Stimulated activated CD8-positive, alpha-beta memory T cell treated with anti-CD3 and anti-CD28 coated beads, Interleukin-4, amount 100 ng/mL, for 1 hour (primary cell): ENCODE measurements at places on chromosomes 5 and 9.

DNA sequence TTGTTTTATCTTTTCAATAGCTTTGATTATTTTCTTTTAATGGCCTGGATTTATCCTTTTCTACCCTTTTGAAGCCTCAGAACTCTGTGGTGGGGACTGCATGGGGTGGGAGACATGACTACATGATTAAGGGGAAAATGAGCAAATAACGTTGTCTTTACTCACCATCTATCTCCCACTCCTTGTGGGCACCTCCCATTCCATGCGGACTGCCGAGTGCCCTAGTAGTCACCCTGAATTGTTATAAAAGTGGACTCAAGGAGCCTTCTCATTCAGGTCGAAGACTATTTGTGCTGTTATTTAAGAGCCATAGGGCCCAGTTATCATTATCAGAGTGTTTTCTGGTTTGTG is 281.8 kb downstream of the MLLT3 start:
- DNase-seq, result no peak

- DNase-seq, result no peak
These were observed 91.5 kb downstream of the GHR start for GRCh38 chr5:42514754-42515153.

GRCh38 chr9:93654351-93654961 is 78.1 kb downstream of the PHF2 start:
- no peak for DNase-seq

DNA sequence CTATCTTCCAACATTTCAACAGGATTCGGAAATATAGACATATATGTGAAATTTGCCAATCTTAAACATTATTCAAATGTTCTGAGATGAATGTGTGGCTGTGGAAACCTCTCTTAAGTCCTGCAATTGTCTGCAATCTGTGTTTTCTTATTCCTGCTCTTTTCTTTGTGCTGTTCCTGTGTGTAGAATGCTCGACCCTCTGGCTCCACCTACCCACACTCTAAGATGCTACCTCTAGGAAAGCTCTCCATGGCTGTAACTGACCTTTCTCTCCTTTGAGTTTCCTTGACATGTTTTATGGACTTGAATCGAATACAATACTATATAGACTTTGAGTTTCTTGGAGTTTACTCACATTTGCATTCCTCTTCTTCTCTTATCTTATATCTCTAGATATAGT is 120.6 kb upstream of the ASTN2 start:
- DNase-seq, result no peak

GRCh38 chr9:8489835-8490234 is 690.3 kb upstream of the DMAC1 start:
- no peak for DNase-seq

DNA sequence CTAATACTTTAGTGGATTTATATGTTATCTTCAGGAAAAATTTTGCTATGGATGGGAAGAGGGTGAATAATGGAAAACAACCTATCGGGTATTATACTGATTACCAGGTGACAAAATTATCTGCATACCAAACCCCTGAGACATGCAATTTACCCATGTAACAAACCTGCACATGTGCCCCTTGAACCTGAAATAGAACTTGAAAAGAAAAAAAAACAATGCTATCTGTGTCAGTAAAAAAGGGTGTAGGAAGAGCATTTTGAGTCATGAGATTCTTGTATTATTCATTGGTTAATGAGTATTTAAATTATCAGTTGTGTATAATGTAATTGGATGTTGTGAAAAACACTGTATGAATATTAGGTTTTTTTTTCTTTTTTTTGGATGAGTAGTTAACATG is 75.4 kb downstream of the PRR16 start:
- DNase-seq, result no peak

- DNase-seq, result no peak
These were observed 20.2 kb downstream of the SIL1 start for GRCh38 chr5:139177809-139178588.

DNA sequence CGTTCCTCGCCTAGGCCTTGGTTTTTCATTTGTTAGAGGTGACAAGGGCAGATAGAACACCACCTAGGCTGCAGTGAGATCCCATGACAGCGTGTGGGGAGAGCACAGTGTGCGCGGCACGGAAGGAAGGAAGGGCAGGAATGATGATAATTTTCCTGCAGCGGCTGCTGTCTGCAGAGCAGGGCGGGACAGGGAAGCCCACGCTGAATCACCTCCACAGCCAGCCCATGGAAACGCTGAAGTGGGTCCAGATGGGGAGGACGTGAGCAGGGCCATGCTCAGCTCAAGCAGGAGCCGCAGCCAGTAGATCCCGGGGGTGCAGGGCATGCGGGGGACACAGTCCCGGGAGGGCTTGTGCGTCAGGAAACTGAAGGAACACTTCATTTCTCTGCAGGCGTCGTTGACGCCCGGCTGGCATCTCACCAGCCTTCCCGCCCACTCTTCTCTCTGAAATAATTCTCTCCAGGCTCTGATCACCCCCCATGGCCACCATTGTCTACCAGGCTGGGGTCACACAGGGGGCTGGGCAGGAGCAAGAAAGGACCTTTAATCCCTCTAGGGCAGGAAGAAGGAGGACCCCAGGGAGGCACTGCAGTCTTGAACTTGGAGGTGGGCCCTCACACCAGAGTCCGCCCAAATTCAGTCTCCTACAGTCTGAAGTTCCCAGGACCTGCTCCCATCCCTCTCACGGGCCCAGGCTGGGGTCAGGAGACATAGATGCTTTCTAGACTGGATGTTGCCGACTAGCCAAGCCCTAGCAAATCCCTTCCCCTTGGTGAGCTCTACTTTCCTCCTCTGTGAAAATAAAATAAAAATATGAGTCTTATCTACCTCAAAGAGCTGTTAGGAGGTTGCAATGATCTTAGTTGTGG is 20.9 kb upstream of the SYNPO start:
- DNase-seq, result no peak

GRCh38 chr9:14336244-14336643 is 22.3 kb upstream of the NFIB start:
- no peak for DNase-seq

DNA sequence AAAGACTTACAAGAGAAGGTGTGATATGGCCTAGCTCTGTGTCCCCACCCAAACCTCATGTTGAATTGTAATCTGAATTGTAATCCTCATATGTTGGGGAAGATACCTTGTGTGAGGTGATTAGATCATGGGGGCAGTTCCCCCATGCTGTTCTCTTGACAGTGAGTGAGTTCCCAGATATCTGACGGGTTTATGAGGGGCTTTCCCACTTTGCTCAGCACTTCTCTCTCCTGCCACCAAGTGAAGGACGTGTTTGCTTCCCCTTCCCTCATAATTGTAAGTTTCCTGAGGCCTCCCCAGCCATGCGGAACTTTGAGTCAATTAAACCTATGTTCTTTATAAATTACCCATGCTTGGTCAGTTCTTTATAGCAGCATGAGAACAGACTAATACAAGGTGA is 49.0 kb downstream of the CDO1 start:
- no peak for DNase-seq

- no peak for DNase-seq
These were observed 1052.8 kb upstream of the DMAC1 start for GRCh38 chr9:8852301-8852864.

GRCh38 chr9:93546356-93546755 is 30.0 kb upstream of the PHF2 start:
- no peak for DNase-seq

DNA sequence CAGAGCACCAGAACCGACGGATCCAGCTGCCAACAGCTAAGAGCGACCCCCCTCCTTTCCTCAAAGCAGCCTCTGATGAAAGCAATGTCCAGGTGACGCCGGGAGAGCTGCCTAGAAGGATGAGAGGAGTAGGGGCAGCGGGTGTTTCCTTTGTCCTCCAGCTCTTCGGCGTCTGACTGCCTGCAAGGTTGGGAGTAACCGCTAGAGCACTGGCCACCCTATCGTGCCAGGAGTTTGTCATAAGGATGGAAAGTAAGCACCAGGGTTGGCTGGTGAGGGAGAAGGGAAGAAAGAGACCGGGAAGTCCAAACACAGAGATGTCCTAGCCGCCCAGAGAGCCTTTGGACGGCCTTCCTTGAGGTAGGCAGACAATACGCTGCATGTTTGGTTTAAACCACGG is 10.8 kb downstream of the MRPL36 start:
- DNase-seq, result no peak

- no peak for DNase-seq
These were observed 189.1 kb upstream of the ANKRD55 start for GRCh38 chr5:56422076-56422762.

GRCh38 chr5:176894298-176894697 is 4.8 kb downstream of the HK3 start:
- no peak for DNase-seq

GRCh38 chr5:96968074-96968473 is 32.2 kb downstream of the LNPEP start:
- no peak for DNase-seq

- no peak for DNase-seq
These were observed 357.5 kb downstream of the CAAP1 start for GRCh38 chr9:26535151-26535550.

DNA sequence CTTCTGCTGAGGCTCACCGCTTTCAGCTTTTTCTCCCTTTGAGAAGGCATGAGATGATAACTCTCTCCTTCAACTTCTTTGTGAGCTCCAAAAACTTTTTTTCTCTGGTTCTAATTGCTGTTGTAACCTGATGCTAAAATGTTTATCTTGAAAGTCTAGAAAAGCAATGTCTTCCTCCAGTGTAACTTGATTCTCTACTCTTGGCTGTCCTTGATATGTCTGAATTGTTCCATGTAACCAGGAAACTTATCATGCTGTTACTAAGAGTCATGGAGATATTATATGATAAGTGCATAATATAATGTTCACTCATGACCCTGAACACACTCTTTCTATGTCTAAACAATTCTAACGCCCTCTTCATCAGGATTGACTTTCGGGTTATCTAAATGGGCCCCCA is 128.0 kb upstream of the ABCA1 start:
- DNase-seq, result no peak

GRCh38 chr9:91844701-91845291 is 105.2 kb downstream of the ROR2 start:
- no peak for DNase-seq

DNA sequence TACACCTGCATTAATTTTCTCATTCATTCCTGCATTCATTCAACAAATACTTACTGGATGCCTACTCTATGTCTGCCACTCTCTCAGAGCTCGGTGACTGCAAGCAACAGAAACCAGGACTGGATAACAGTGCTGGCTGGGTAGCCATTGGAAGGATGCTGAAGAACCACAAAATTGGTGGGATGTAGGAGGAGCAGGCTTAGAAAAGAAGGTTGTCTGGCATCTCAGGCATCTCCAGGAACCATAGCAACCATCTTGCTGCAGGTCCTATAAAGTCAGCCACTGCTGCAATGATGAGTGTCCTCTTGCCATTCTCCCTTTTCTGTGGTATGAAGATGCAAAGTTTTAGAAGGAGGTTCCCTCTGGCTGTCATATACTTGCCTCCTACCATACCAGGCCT is 168.6 kb downstream of the FGF18 start:
- no peak for DNase-seq
